ENCODE measurements at places on chromosomes 1 and 21.

GRCh38 chr1:174414203-174414602 is 33.6 kb upstream of the GPR52 start:
- no peak for DNase-seq

DNA sequence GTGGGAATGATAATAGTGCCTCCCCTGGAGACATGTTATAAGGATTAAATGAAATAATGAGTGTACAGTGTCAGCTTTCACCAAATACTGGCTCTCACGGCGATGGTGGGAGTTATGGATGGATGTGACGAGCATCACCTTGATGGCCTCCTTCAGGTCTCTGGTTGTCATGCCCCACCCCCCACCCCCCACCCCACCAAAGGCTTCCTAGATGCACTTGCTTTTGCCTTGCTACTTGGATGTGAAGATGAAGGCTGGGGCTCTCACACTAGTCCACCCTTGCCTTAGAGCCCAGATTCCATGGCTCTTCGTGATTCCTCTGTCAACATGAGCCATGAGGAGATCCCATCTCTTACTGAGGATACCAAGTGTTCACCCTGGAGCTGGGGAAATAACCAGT is 412.3 kb downstream of the NPHP4 start:
- no peak for DNase-seq

- DNase-seq = no peak
Observed at GRCh38 chr1:228156515-228156881, 6.8 kb downstream of the GJC2 start.

DNA sequence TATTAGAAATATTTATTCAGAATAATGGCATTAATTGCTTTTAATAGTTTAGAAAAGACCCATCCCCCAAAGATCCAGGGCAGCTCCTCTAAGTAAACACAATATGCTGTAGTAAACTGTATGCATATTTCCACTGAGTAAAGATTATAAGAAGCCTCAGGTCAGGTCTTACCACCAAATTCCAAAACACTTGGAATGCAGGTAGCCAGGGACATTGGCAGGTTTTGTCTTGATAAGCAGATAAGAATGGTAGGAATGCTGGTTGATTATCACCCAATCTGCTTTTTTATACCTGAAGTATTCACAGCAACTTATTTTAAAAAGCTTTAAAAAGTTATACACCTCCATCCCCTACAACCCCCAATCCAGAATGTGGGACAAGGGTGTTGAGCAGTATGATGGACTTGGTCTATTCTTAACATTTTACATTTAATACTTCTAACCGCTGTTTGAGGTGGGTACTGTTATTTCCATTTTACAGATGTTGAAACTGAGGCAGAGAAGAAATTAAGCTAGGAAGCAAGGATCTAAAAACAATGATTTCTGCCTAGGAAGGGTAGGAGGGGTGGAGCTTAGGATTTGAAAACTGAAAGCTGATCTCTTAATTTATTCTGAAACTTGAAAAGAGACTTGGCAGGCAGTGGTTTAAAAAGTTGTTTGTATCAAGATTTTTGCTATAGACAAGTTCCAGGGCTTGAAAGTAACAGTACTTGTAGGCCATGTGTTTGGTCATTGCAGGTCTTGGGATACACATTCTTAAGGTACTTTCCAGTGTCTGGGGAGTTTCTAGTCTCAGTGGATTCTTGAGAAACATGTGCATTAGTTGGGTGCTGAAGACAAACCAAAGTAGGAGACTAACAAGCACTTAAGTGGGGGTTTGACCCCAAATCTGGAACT is 15.6 kb upstream of the THEM4 start:
- DNase-seq = no peak

- DNase-seq = no peak
Observed at GRCh38 chr1:31906557-31906956, 31.6 kb downstream of the PTP4A2 start.

DNA sequence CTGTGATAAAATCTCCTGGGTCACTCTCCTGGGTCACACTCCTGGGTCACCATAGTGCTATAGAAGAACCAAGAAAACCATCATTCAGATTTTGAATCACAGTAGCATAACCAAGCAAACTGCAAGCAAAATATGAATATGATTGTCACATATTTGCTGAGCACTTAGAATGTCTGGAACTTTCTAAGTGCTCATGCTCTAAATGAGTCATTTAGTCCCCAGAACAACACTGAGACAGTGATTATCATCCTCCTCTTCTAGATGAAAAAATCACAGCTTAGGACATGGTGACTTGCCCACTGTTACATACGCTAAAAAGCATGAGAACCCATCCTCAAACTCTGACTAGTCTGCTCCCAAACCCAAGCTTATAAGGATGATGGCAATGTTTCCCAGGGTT is 39.5 kb upstream of the DDAH1 start:
- DNase-seq = no peak

DNA sequence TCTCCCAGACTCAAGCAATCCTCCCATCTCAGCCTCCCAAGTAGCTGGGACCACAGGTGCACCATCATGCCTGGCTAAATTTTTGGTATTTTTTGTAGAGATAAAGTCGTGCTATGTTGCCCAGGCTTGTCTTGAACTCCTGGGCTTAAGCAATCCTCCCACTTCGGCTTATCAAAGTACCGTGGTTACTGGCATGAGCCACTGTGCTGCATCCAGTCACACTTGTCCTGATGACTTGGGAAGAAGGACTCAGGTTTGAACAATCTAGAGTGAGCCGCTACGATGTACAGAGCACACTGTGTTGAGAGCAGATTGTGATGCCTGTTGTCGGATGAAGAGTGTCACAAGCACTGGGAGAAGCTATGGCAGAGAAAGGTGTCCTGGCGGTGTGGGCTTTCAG is 27.2 kb downstream of the RNF187 start:
- no peak for DNase-seq

DNA sequence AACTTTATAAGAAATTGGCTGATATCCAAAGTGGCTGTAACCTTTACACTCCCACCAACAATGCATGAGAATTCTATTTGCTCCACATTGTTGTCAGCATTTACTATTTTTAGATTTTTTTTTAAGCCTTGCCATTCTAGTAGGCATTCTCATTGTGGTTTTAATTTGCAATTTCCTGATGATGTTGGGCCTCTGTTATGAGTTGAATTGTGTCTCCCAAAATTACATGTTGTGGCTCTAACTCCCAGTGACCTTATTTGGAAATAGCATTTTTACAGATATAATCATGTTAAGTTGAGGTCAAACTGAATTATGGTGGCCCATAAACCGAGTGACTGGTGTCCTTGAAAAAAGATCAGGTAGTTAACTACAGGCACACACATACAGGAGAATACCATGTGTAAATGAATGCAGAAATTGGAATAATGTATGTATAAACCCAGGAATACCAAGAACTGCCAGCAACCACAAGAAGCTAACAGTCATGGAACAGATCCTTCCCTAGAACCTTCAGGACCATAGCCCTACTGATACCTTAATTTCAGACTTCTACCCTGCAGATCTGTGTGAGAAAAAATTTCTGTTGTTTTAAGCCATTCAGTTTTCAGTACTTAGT is 348.8 kb upstream of the DAB1 start:
- no peak for DNase-seq

DNA sequence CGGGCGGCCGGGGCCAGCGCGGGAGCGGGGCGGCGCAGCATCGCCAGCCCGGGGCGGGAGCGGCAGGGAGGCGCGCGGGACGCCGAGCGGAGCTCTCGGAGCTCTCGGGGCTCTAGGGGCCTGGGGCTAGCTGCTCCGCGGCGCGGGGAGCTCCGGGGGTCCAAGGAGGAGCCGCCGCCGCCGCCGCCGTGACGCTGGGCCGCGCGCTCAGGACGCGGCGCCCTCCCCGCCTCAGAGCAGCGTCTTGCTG is 147 bp downstream of the CLSTN1 start:
- no peak for DNase-seq

GRCh38 chr1:175978476-175978875 is 228.6 kb downstream of the COP1 start:
- no peak for DNase-seq
